ENCODE measurements at places on chromosomes 16 and 17.

DNA sequence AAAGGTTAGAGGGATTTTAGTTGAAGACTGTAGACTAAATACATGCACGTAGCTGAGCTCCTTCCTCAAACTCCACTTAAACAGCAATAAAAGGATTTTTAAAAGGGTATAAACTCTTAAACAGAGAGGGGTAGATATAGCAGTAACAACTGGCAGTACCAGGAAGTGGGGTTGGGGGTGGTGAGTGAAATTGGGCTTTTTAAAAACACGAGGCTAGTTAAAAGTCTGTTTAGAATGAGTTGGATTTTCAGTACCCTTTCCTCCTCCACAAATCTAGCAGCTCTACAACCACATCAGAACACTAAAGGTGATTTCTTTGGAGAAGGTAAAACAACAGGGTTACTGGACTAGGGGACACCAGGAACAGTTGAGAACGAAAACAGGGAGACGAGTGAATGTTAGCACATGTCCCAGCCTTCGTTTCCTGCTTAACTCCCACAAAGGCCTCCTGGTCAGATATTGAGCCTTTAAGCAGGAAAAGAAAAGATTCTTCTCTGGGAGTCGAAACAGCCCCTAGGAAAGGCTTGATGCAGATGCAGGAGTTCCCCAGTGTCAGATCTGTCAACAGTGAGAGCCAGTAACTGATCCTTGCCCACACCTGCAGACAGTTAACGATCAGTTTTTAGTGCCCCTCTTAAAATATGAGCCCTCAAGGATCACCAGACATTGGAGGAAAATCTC is 13.8 kb downstream of the NETO2 start:
- no peak for DNase-seq

- DNase-seq = no peak
Observed at GRCh38 chr16:54806881-54807360, 123.7 kb upstream of the IRX5 start.

DNA sequence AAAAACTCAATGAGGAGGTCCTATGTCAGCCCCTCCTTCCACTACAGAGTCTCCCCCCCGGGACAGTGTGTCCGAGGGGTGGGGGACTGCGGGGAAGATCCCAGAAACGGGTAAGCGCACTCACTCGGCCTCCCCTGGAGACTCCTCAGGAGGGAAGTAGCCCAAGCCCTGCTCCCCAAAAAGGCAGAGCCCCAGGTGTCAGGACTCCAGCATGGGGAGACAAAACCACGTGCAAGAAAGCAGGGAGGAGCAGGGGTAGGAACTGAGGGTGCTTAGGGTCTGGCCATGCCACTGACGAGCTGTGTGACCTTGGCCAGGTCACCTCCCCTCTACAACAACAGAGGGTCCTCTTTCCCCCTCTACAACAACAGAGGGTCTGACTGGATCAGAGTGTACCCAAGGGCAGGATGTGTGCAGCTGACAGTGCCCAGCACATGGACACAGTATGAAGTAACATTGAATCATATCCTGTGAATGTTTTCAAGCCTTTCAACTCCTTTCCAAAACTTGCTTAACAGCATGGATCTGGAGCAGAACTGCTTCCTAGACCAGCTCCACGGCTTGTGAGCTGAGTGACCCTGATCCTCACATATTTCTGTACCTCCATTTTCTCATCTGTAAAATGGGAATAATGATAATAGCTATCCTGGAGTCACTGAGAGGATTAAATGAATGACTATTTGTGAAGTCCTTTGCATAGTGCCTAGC is 2.1 kb upstream of the NAGS start:
- no peak for DNase-seq

- DNase-seq = no peak
Observed at GRCh38 chr16:84323606-84324005, 28.9 kb downstream of the WFDC1 start.

DNA sequence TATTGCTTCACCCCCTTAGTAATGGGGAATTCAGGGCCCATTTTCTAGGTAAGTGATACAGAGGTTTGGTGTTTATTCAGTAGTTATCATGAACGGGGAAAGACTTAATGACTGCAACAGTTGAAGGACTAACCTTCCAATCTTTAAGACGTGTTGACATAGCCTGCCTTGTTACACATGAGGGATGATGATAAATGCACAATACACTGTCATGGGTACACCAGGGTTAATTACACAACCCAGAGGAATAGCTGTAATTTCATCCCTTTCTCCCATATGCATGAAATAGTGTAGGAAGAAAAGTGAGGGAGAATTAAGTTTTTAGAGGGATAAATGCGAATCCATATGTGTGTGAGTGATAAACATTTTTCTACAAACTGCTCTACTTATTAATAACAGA is 10.7 kb downstream of the MYH4 start:
- DNase-seq = no peak

- no peak for DNase-seq
Observed at GRCh38 chr16:14496786-14497185, 133.3 kb downstream of the PARN start.

DNA sequence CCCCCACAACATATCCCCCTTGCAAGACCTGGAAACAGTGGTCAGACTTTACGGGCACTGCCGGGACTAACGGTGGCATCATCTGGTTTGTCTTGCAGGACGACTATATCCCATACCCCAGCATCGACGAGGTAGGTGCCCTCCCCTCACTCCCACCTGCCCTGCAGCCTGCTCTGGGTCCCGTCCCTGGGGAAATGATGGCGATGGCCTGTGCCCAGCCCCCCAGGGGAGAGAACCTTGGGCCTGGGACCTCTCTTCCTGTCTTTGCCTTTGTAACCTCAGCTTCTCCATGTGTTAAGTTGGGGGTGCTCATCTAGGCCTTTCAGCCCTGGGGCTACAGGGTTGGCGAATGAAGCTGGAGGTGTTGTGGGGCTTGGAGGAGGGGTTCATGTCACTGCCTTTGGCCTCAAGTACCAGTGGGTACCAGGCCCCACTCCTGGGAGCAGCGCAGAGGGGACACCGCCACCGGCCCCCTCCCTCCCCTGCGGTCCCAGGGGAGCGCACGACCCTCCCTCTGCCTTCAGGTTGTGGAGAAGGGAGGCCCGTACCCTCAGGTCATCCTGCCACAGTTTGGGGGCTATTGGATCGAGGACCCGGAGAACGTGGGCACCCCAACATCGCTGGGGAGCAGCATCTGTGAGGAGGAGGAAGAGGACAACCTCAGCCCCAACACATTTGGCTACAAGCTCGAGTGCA is 99.9 kb downstream of the OR1D5 start:
- no peak for DNase-seq

DNA sequence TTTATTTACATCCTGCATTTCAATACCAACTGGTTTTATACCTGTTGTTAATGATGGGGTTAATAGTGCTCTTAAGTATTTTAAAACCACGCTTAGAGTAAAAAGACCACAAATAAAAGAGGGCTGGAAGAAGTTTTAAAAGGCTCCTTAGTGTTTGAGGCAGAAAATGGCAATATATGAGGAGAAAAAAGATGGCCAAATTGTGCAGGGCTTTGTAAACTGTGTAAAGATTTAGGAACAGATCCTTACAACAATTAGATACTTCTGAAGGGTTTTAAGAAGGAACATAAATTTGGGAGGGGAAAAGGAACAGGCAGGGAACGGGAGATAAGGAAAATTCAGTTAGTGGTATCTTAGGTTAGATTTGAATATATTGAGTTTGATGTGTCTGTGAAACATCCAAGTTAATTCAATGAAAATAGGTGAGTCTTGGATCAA is 12.7 kb downstream of the CDC27 start:
- DNase-seq = no peak

DNA sequence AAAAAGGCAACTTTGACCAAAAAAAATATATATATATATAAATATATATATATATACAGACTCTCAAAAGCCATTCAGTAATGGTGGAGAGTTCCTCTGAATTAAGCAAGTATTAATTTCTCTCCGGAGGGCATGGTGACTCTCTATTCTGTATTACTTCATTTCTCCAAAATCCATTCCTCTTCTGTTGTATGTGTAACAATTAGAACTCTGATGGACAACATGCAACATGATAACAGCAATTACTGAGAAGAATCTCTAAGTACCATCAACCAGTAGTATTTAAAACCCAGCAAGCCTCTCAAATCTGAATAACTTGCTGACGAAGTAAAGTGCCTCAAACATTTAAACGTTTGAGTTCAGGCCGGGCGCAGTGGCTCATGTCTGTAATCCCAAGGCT is 2.3 kb downstream of the GRB2 start:
- no peak for DNase-seq

- DNase-seq = no peak
Observed at GRCh38 chr16:28596115-28596630, 677 bp downstream of the SULT1A2 start.

DNA sequence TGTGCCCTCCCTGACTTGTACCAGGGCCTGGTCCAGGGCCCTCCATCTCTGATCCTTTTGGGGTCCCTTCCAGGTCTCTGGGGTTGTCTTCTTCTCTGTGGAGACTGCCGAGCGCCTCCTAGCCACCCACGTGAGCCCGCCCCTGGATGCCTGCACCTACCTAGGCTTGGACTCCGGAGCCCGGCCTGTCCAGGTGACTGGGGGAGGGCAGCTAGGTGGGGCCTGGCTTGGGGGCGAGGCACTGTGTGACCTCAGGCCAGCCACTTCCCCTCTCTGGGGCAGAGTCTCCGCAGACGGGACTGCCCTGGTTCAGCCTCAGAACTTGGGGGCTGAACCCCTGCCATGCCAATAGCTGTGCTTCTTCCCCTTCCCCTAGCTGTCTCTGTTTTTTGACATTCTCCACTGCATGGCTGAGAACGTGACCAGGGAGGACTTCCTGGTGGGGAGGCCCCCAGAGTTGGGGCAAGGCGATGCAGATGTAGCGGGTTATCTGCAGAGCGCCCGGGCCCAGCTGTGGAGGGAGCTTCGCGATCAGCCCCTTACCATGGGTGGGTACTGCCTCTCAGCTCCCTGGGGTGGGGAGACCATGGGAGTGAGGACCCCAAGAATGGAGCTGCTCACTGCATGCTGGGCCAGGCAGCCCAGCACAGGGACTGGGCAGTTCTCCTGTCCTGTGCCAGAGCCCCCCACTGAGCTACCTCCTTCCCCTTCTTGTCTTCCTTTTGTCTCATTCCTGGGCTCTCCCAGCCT is 14.6 kb downstream of the FCSK start:
- DNase-seq = no peak

DNA sequence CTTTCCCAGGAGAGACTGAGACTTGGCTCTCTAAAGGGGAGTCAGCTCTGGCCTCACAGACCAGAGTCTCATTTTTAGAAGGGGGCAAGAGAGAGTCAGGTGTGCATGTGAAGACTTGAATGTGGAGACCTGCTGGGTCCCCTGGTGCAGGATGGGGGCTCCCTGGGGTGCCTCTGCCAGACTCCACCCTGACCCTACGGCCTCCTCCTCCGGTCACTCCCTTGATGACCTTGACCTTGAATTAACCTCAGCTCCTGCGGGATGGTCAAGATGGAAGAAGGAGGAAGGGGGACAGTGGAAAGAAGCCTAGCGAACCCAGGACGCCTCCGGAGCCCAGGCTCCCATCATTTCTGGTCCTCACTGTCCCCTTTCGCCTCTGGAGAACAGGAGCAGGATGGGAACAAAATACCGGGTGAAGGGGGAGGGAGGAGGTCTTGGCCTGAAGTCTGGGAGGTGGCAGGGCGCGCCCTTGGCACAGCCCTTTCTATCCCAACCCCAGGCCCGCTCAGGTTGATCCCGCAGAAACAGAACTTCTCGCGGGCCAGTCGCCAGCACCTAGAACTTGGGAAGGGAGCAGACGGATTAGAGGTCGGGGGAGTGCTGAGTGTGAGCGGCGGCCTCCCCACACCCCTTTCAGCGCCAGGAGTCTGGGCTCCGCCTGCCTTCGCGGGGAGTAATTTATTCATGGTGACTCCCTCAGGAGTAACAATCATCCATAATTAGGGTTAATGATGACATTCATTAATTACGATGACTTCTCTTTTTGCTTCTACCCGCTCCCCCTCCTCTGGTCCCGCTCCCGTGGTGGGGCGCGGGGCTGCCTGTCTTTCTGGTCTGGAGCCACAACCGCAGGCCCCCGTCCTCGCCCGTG is 1.6 kb downstream of the STAC2 start:
- no peak for DNase-seq

DNA sequence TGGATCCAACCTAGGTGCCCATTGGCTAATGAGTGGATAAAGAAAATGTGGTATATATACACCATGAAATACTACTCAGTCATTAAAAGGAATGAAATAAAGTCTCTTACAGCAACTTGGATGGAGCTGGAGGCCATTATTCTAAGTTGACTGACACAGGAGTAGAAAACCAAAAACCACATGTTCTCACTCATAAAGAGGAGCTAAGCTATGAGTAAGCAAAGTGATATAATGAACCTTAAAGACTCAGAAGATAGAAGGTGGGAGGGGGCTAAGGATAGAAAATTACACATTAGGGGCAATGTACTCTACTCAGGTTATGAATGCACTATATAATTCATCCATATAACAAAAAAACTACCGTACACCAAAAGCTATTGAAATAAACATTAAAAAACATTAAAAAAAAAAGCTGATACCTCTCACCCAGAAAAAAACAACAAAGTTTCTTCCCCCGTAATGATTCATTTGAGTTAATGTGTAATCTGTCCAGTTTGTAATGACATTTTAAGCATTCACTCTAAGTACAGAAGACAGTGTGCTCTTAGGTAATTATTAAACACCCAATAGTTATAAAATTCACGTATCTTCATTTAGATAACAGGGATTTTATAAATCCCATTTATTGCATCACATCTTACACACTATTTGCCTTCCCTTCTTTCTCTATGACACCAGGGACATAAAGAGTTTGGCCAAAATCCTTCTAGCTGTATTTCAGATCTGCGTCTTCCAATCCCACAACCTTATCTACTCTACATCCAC is 941.5 kb downstream of the CDH11 start:
- DNase-seq = no peak

DNA sequence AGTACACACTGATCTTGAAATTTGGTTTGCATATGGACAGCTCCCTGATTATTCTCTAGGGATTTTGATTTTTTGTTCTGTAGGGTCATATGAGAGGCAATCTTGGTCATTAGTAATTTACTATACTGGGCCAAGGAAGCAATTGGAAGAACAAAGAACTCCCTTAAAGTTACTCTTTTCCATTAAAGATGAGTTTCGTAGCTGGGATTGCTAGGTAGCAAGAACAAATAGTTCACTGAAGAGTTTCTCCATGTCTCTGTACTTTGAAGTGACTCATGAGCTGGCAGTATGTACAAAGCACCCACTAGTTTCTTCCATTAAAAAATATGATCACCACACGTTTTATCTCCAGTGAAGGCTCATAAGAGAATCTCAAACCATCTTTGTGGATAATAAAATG is 6.2 kb upstream of the BCAS3 start:
- DNase-seq = no peak

DNA sequence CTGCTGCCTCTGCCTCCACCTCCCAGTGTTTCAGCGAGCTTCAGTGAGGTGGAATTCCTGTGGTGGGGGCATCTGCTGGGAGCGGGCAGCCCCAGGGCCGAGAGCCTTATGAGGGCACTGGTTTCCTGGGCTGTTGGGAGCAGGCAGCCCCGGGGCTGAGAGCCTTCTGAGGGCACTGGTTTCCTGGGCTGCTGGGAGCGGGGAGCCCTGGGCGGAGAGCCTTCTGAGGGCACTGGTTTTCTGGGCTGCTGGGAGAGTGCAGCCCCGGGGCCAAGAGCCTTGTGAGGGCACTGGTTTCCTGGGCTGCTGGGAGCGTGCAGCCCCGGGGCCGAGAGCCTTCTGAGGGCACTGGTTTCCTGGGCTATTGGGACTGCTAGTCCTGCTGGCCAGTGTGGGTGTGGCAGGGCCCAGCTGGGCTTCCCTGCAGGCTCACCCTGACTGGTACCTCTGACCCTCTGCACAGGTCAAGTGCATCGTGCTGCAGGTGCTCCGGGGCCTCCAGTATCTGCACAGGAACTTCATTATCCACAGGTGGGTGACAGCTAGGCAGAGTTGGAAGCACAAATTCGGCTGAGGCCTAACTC is 5.6 kb downstream of the CDK10 start:
- DNase-seq = no peak

- no peak for DNase-seq
Observed at GRCh38 chr16:20073203-20074098, at the start of gene GPR139. GPR139 (minus strand) TSS chr16:20073890; CDS start chr16:20073616, 274 bp downstream.

All from CD4-positive, alpha-beta T cell treated with Interleukin-10 for 1 hour (primary cell).